ENCODE measurements at places on chromosomes 16 and 17. TPM values are rescaled to one million over a fixed set of nuclear protein-coding genes. Genes with fewer than 3 reads are reported as not detected.

DPEP3 gene
- polyA plus RNA-seq = 0.08 TPM

FOXL1 gene
- 0.52 TPM for polyA plus RNA-seq

DDX42 gene
- 88.6 TPM for polyA plus RNA-seq

FOXC2 gene
- 4.1 TPM for polyA plus RNA-seq

PRR29 gene
- polyA plus RNA-seq = 2.3 TPM

ABAT gene
- polyA plus RNA-seq = not detected

C17orf100 gene
- polyA plus RNA-seq = 3.4 TPM

KRTAP1-5 gene
- not detected for polyA plus RNA-seq

PRDM7 gene
- polyA plus RNA-seq = 0.13 TPM

TSNAXIP1 gene
- 2.6 TPM for polyA plus RNA-seq

SECTM1 gene
- 3.5 TPM for polyA plus RNA-seq

ERAL1 gene
- 44.9 TPM for polyA plus RNA-seq

NUPR1 gene
- 24.0 TPM for polyA plus RNA-seq

ALDH3A1 gene
- polyA plus RNA-seq = 0.38 TPM

SLC25A39 gene
- polyA plus RNA-seq = 79.6 TPM

BCAR1 gene
- 38.5 TPM for polyA plus RNA-seq

ADAD2 gene
- 0.58 TPM for polyA plus RNA-seq

DNAJA2 gene
- 51.3 TPM for polyA plus RNA-seq

ARHGAP44 gene
- polyA plus RNA-seq = not detected

SCGB1C2 gene
- polyA plus RNA-seq = not detected

FOXF1 gene
- not detected for polyA plus RNA-seq

DRC7 gene
- not detected for polyA plus RNA-seq

All from muscle of arm (tissue), 14 donors.